ENCODE measurements at places on chromosomes 1 and 21.
A peak's percentile ranks its signal among the peaks of the same experiment; 100 is the strongest.

GRCh38 chr1:157993918-157994605 is 617 bp downstream of the KIRREL1 start:
- DNase-seq, result peak; percentile 10

DNA sequence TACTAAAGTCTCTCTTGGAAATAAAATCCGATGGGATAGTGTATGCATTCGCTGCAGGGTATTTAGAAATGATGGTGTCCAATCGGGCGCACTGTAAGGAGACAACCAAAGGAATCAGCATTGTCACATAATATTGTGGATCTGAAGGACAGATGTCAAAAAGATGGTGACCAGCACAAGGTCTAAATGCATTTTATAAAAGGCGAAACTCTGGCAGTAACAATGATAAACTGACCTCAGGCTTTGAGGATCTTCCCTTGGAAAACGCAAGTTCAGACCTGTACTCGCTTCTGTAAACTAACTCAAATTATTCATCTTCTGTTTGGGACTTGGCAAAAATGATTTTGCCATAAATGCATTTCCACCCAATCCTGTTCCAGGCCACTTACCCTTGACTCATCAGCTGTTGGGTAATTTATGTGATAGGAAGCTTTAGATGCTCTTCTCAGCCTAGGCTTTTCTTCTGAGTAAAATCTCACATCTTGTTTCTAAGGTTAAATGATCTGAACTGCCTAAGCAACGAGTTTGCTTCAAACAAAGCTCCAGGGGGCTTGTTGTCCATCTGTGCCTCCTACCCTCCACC is 33.8 kb downstream of the STPG1 start:
- no peak for DNase-seq

DNA sequence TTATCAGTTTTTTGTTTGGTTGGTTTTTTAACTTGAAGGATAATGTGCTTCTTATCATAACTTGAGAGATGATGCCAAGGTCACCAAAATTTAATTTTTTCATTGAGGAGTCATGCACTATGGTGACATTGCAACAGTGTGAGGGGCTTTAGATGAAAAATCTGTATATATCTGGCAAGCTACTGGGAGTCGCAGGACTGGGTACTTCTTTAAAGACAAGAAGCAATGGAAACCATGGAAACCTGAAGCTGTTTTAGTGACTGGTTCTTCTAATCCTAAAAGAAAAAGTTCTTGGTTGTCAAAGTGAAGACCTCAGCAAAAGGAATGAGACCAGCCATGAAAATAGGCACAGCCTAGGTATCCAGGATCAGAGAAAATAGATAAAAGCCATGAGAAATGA is 31.1 kb downstream of the ZC3H11B start:
- no peak for DNase-seq

GRCh38 chr1:40939320-40940059 is 40.0 kb upstream of the CTPS1 start:
- no peak for DNase-seq

- DNase-seq, result no peak
Observed at GRCh38 chr1:208724079-208724478, 479.9 kb upstream of the PLXNA2 start.

- DNase-seq, result no peak
Observed at GRCh38 chr1:183205196-183205781, 19.2 kb downstream of the LAMC2 start.

GRCh38 chr1:65512383-65512782 is 91.9 kb downstream of the LEPR start:
- DNase-seq, result no peak

- DNase-seq, result no peak
Observed at GRCh38 chr1:245997471-245998258, 509.4 kb downstream of the SMYD3 start.

GRCh38 chr21:36615274-36615964 is 83.5 kb upstream of the SIM2 start:
- DNase-seq, result no peak

GRCh38 chr1:220926146-220926545 is 46.9 kb downstream of the HLX start:
- no peak for DNase-seq

GRCh38 chr1:4063516-4063915 is 163.4 kb upstream of the C1orf174 start:
- DNase-seq, result no peak

DNA sequence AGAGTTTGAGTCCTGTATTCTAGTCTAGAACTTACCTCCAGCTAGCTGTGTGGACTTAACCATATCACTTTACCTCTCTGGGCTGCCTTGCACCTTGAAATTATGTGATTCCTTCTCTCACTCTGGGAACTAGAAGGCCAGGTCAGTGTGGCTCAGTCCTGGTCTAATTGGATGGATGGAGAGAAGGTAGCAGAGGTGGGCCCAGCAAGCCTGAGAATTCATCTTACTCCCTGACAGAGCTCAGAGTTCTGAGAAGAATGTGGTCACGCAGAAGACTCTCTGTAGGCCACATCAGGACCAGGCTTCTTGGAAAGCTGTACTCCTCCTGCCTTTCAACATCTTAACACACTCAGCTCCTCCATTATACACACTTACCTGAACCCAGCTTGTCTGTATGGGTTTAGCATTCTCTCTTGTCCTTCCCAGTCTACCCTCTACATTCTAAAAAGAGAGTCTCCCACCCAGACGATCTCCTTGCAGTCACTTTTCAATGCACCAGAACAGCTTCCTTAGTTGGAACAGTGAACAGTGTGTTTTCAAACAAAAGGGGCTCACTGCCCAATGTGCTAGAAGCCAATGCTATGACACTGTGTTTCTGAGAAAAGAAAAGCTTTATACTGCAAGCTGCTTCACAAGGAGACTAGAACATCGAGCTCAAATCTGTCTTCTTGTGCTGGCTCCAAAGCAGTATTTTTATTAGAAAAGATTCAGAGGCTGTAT is 60.5 kb downstream of the CAPN9 start:
- DNase-seq, result no peak

DNA sequence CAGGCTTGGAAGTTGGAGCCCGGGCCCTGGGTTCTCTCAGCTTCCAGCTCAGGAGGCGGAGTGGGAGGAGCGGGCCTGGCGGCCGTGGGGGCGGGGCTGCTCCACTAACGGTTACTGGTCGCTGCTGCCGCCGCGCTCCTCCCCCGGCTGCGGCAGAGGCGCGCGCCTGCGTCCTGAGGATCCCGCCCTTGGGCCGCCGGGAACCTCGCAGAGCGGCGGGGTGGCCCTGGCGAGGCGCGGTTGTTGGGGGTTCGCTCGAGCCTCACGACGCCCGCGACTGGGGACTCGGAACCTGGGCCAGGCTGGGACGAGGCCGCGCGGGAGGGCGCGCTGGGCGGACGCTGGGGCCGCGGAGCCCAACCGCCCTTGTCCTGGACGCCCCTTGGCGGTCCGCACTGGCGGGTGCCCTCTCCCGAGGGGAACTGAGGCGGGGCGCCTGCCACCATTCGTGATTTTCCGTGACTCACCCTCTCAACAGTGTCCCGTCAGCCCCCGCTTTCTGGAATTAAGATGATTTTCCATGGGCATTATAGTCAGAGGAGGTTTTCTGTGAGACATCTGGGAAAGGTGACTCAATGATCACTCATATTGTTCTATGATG is 34.1 kb downstream of the OR2G3 start:
- no peak for DNase-seq

DNA sequence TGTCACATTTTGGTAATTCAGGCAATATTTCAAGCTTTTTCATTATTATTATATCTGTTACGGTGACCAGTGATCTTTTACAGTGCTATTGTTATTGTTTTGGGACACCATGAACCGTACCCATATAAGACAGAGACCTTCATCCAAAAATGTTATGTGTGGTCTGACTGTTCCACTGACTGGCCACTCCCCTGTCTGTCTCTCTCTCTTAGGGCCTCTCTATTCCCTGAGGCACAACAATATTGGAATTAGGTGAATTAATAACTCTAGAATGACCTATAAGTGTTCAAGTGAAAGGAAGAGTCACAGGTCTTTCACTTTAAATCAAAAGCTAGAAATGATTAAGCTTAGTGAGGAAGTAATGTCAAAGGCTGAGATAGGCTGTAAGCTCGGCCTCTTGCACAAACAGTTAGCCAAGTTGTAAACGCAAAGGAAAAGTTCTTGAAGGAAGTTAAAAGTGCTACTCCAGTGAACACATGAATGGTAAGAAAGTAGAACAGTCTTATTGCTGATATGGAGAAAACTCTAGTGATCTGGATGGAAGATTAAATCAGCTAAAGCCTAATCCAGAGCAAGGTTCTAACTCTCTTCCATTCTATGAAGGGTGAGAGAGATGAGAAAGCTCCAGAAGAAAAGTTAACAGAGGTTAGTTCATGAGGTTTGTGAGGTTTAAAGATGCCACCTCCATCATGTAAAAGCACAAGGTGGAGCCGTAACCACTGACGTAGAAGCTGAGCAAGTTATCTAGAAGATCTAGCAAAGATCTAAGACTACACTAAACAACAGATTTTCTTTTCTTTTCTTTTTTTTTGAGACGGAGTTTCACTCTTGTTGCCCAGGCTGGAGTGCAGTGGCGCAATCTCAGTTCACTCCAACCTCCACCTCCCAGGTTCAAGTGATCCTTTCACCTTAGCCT is 19.7 kb upstream of the DIPK1A start:
- DNase-seq, result no peak

GRCh38 chr1:202170726-202171125 is 10.3 kb upstream of the PTPN7 start:
- no peak for DNase-seq

DNA sequence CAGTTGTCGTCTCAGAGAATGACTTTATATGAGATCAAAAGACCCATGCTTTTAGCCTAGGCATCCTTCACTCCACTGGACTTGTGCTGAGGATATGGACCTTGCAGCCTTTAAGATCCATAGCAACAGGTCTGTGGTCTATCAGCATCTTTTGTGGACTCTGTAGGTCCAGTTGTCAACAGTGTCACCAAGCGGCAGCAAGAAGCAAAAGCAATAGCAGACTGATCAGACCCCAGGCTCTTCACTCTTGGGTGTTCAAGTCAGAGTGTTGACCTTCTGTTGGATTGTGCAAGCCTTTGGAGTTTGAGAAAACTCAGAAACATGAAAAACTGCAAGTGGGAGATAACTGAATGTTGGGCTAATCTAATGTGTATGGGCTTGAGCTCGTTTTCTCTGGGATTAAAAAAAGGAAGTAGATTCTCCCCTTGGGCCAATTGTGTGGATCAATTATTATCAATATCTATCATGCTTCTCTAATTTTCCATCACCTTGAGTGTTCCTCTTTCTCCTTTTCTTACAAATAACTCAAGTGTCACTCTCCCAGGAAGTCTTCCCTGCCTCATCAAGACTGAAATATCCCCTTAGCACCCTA is 144.2 kb downstream of the LYPLAL1 start:
- no peak for DNase-seq

- no peak for DNase-seq
Observed at GRCh38 chr1:6502000-6502891, 10.8 kb upstream of the PLEKHG5 start.

- peak; percentile 62 for DNase-seq
Observed at GRCh38 chr1:111290104-111290503, 547 bp upstream of the CHIA start.

- no peak for DNase-seq
Observed at GRCh38 chr21:14361958-14362357, 21.0 kb downstream of the HSPA13 start.

- no peak for DNase-seq
Observed at GRCh38 chr1:19909392-19909791, 14.0 kb downstream of the PLA2G2E start.

DNA sequence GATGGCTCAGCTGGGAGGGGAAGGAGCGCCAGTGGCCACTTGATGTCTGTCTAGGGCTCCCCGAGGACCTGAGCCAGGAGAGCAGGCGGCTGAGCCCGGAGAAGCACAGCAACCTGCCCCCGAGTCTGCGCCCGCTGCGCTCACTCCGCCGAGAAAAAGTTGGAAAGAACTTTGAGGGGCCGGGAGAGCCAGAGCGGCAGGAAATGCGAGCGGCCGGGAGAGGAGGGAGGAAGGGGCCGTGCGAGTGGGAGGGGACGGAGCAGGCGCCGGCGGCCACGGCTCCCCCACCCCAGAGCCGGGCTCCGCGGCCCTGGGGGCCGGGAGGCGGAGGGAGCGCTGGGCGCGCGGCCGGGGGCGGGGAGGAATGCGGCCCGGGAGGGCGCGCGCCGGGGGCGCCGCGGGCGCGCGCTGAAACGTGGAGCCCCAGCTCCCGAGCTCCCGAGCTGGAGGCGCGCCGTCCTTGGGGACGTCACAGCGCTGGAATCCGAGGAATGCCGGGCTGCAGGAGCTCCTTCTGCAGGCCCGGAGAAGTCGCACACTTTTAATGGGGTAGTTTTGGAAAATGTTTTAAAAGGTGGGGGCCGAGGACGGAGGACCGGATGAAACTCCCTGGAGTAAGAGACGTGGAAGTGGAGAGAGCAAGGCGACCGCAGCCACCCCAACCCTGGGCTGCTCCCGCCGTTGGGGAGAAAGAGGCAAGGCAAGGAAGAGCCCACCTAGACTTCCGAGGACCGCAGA is at the start of gene PTPN14:
Gene PTPN14 (minus strand): TSS at position 167 of the 738 bp plus-strand sequence. CDS start 86,799 bp downstream, outside the sequence.
- DNase-seq, result peak; percentile 37

DNA sequence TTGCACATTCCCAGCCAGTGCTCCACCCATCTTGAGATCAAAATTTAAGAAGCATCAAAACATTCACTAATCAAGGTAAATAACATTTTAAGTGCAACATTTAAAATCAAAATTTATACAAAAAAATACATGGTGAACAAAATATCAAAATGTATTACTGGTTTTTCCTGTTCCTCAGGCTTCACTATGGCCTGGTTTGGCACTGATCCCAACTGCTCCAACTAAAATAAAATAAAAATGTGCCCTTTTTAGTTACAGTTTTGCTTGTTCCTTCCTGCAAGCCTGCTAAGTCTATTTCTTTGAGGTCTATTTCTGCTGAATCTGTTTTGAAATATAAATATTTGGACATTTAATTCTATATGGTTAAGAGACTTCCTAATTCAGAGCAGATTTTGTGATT is 54.9 kb downstream of the ADAMTS1 start:
- no peak for DNase-seq

DNA sequence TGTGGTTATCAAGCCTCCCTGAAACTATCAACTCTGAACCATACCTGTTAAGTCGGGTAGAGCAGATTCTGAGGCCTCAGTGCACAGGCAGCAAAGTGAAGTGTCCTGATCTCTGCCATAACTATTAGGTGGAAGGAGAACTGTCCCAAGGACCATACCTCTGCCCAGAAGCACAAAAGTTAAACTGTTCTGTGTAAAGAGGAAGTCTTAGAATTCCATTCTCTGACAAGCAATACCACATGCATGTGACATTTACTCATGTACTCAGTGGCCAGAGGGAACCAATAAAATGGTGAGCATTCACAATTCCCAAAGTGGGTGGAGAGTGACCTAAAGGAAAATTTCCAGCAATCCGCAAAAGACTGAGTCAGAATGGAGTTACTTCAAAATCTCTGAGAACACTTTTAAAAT is 61.0 kb downstream of the TOR3A start:
- no peak for DNase-seq

GRCh38 chr1:228782662-228783417 is 47.6 kb downstream of the RHOU start:
- DNase-seq, result no peak

DNA sequence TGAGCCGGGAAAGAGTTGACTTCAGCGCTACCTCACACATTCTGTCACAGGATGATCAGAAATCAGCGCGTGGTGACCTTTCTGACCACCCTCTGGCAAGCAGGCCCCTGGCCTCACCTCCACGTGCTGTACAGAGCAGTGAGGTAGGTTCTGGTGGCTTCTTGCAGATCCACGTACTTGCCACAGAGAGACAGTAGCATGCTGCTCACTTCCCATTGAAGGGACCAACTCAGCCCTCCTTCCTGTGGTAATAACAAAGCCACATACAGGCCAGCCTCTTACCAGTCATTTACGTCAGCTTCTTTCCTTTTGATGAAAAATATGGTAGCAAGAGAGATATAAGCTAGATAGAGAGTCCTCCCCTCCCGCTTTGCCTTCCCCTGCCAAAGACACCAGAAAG is 200.7 kb downstream of the CHRM3 start:
- DNase-seq, result no peak
